ENCODE measurements at places on chromosomes 2 and 18.

DNA sequence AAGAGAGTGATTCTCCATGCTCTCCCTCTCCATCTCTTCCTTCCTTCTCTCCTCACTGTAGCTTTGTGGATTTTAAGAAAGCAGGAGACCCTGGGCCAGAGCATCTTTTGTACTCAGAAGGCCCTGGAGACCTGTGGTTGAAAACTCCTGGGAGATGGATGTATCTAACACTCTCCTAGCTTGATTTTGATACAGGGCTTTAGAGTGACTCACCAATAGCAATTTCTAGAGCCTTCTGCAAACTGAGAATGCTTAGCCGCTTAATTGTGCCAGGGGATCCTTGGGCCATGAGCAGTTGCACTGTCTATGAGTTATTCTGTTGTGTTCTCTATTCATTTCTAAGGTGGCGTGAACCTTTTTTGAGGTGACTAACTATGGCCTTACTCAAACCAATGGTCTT, 17.7 kb downstream of the HOXD1 start:
- no peak overlapping the region for H3K4me3 ChIP-seq
- peaks cover 20% of the 10 kb centered on the region for H3K27me3 ChIP-seq
- no peaks in the 10 kb centered on the region for H3K4me1 ChIP-seq
- no peak overlapping the region for H3K27ac ChIP-seq
- H3K36me3 ChIP-seq = no peaks in the 10 kb centered on the region

- H3K4me3 ChIP-seq = no peak overlapping the region
- H3K4me1 ChIP-seq = no peaks in the 10 kb centered on the region
- H3K36me3 ChIP-seq = no peaks in the 10 kb centered on the region
- H3K27me3 ChIP-seq = no peaks in the 10 kb centered on the region
Measured at GRCh38 chr2:44392338-44392943, 30.7 kb downstream of the CAMKMT start.

GRCh38 chr18:48798334-48799245, 152.2 kb downstream of the SMAD7 start:
- H3K27me3 ChIP-seq = no peaks in the 10 kb centered on the region
- no peak overlapping the region for H3K4me3 ChIP-seq
- no peaks in the 10 kb centered on the region for H3K4me1 ChIP-seq
- DNase-seq = peak; percentile 32

DNA sequence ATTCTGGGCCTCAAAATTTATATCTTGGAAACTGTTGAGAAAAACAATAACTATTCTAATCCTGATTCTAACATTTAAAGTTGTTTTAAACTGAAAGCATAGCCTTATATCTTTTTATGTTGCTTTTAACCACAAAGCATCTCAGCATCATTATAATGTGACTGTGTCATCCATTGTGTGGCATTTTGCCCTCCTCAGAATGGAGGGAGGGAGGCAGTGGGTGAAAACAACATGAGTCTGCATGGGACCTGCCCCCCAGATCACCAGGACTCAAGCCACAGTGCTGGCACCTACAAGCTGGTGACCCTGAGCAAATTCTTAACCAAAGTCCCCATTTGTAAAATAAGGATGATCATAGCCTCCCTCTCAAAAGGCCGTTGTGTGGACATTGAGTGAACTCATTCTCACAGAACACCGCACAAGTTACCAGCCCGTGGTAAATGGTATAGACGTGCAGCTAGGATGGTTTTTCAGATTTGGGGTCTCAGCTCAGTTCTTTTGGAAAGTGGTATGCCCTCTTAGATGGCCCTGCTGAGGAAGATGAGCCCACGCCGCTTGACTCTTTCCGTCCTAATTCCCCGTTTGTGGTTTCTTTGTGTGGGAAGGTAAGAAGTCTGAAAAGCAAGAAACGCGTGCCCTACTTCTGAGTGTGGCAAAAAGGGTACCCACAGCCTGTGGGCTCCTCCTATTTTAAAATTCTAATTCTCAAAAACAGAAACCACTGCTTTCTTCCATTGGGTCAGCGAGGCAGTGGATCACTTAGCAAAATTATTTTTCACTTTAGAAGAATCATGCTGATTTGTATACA, 305.0 kb upstream of the ID2 start:
- H3K4me3 ChIP-seq = no peak overlapping the region
- DNase-seq = no peak

DNA sequence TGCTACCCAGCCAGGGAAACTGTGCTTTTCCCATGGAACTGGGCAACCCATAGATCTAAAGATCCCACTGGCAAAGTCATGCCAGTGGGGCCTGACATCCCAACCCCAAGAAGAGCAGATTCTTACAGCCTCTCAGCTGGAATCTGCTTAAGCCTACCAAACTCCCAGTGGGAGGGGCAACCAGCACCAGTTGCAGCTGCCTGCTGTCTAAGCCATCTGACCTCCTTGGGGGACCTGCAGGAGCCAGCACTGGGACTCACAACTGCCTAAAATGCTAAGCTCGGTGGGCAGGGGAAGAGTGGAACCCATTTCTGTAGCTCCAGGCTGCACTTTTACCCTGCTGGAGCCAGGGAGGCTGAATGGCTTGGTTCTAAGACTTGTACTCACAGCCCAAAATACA, 770.7 kb upstream of the SLC8A1 start:
- H3K27me3 ChIP-seq = no peaks in the 10 kb centered on the region
- no peaks in the 10 kb centered on the region for H3K36me3 ChIP-seq
- H3K4me3 ChIP-seq = no peak overlapping the region
- DNase-seq = no peak
- no peak overlapping the region for H3K27ac ChIP-seq
- H3K4me1 ChIP-seq = no peaks in the 10 kb centered on the region

GRCh38 chr2:42254186-42254895, 85.2 kb downstream of the EML4 start:
- H3K27me3 ChIP-seq = no peaks in the 10 kb centered on the region
- DNase-seq = no peak
- peaks cover 10% of the 10 kb centered on the region for H3K36me3 ChIP-seq
- H3K4me3 ChIP-seq = no peak overlapping the region
- H3K4me1 ChIP-seq = peaks cover 12% of the 10 kb centered on the region

- H3K27ac ChIP-seq = no peak overlapping the region
- no peak for DNase-seq
- no peaks in the 10 kb centered on the region for H3K27me3 ChIP-seq
- H3K36me3 ChIP-seq = no peaks in the 10 kb centered on the region
- no peak overlapping the region for H3K4me3 ChIP-seq
Measured at GRCh38 chr18:59810735-59811520, 88.9 kb upstream of the PMAIP1 start.

GRCh38 chr2:135219226-135219625, 167.1 kb downstream of the RAB3GAP1 start:
- H3K27ac ChIP-seq = no peak overlapping the region
- H3K36me3 ChIP-seq = peaks cover 5% of the 10 kb centered on the region
- no peak for DNase-seq
- no peak overlapping the region for H3K4me3 ChIP-seq
- H3K4me1 ChIP-seq = no peaks in the 10 kb centered on the region

DNA sequence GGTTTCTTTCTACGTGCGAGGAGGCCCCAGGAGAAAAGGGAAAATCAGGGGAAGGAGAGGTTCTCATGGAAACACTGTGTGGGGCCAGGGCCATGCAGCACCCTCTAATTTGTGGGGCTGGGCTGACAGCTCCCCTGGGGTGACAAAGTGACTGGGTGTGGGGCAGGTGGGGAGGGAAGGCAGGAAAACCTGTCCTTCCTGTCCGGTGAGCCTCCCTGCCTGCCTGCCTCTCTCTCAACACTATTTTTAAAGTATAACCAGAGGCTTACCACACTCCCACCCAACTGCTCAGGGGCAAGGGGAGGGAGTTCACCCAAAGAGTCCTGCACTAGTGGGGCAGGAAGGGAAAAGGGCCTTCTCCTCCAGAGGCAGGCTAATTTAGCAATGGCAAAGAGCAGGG, 10.5 kb upstream of the EPAS1 start:
- DNase-seq = no peak

DNA sequence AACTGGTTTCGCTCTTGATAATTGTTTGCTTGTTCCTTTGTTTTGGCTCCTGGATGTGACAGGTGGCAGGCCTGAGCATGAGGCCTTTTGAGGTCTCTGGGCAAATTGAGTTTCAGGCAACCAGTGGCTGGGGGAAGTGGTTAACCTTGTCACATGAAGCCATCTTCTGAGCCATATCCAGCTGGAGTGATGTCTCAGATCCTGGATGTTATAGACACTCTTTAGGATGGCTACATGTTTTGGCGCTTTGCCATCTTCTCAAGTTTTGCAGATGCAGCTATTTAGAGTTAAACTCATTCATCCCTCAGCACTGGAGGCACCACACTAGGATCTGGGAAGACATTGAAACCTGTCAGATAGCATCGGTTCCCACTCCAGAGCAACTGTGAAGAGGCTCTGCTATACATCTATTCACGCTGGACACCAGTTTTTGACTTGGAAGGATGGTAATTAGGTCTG, 25.3 kb upstream of the TACR1 start:
- H3K36me3 ChIP-seq = no peaks in the 10 kb centered on the region
- DNase-seq = no peak
- no peaks in the 10 kb centered on the region for H3K4me1 ChIP-seq
- H3K27me3 ChIP-seq = no peaks in the 10 kb centered on the region

GRCh38 chr2:46042207-46042637, 255.0 kb upstream of the EPAS1 start:
- H3K27me3 ChIP-seq = no peaks in the 10 kb centered on the region
- no peak for DNase-seq
- H3K36me3 ChIP-seq = no peaks in the 10 kb centered on the region

- H3K27ac ChIP-seq = no peak overlapping the region
- no peaks in the 10 kb centered on the region for H3K27me3 ChIP-seq
- no peaks in the 10 kb centered on the region for H3K36me3 ChIP-seq
- no peaks in the 10 kb centered on the region for H3K4me1 ChIP-seq
- DNase-seq = no peak
Measured at GRCh38 chr2:72603481-72603880, 222.4 kb downstream of the EXOC6B start.

- no peak overlapping the region for H3K4me3 ChIP-seq
- no peaks in the 10 kb centered on the region for H3K27me3 ChIP-seq
- DNase-seq = no peak
- H3K36me3 ChIP-seq = no peaks in the 10 kb centered on the region
- H3K4me1 ChIP-seq = peaks cover 5% of the 10 kb centered on the region
Measured at GRCh38 chr2:206958261-206958660, 18.9 kb downstream of the CPO start.

DNA sequence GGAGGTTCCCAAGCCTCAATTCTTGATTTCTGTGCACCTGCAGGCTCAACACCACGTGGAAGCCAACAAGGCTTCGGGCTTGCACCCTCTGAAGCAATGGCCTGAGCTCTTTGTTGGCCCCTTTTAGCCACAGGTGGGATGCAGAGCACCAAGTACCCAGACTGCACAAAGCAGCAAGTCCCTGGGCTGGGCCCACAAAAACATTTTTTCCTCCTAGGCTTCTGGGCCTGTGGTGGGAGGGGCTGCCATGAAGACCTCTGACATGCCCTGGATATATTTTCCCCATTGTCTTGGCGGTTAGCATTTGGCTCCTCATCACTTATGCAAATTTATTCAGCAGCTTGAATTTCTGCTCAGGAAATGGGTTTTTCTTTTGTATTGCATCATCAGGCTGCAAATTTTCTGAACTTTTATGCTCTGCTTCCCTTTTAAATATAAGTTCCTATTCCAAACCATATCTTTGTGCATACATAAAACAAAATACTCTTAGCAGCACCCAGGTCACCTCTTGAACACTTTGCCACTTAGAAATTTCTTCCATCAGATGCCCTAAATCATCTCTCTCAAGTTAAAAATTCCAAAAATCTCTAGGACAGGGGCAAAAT, 9.0 kb upstream of the MATN3 start:
- no peaks in the 10 kb centered on the region for H3K27me3 ChIP-seq
- H3K4me3 ChIP-seq = no peak overlapping the region
- no peak for DNase-seq
- no peak overlapping the region for H3K27ac ChIP-seq

- no peaks in the 10 kb centered on the region for H3K36me3 ChIP-seq
- H3K4me3 ChIP-seq = no peak overlapping the region
- no peaks in the 10 kb centered on the region for H3K27me3 ChIP-seq
Measured at GRCh38 chr2:29573612-29574011, 347.8 kb downstream of the ALK start.

- H3K4me3 ChIP-seq = no peak overlapping the region
- no peak for DNase-seq
- H3K36me3 ChIP-seq = no peaks in the 10 kb centered on the region
- H3K4me1 ChIP-seq = no peaks in the 10 kb centered on the region
Measured at GRCh38 chr2:40752796-40753195, 300.9 kb upstream of the SLC8A1 start.

DNA sequence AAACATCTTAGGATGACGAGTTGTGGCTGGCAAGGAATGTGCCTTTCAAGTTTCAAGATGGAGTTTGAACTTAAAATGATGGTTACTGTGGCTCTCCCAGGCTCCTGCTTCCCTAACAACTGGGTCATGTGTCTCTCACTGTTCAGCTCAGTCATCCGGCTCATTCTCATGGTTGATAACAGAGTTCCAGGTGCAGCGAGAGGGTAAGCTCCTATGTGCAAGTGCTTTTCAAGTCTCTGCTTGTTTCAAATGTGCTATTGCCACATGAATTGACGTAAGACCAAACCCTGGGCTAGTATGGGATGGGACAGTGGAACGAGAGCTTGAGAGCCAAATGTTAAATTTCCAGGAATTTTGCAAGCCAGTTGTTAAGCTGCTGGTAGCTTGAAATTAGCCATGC, 19.5 kb upstream of the PUM2 start:
- H3K36me3 ChIP-seq = no peaks in the 10 kb centered on the region
- H3K27ac ChIP-seq = peak overlapping the region; percentile 53
- peaks cover 17% of the 10 kb centered on the region for H3K4me1 ChIP-seq
- no peak for DNase-seq
- H3K27me3 ChIP-seq = no peaks in the 10 kb centered on the region

DNA sequence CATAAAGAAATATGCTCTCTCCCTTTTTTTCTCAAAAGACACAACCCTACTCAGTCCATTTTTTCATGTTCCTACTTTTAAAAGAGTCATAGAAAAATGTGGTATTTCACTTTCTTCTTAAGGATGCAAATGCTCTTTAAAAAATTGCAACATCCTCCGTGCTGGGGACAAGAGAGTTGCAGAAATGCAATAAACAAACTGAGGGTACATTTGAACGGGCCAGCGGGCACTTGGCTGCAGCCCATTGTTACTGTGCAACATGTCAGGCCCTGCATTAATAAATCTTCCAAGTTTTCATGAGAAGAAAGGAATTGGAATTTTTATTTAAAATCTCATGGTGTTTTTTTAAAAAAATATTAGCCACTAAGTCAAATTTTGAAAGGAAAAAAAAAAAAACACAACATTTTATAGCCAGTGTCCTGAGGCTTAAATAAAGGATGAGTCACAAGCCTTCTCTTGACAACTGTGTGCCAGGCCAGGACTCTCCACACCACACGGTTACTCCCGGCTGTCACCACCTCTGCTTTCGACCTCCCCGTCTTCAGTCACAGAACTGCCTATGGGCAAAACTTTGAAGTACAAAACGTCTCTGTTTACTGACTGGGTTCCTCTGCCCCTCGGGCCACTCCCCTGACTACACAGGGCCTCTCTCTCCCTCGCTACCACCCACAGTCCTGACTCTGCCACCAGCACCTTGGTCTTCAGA, 57.5 kb upstream of the MFF start:
- no peaks in the 10 kb centered on the region for H3K27me3 ChIP-seq
- no peak for DNase-seq
- no peak overlapping the region for H3K4me3 ChIP-seq
- no peaks in the 10 kb centered on the region for H3K4me1 ChIP-seq
- no peaks in the 10 kb centered on the region for H3K36me3 ChIP-seq

- DNase-seq = no peak
- H3K36me3 ChIP-seq = no peaks in the 10 kb centered on the region
- peaks cover 57% of the 10 kb centered on the region for H3K4me1 ChIP-seq
- no peak overlapping the region for H3K27ac ChIP-seq
- H3K4me3 ChIP-seq = no peak overlapping the region
Measured at GRCh38 chr2:109474319-109474825, 139.4 kb downstream of the SEPTIN10 start.

- H3K4me1 ChIP-seq = peaks cover 28% of the 10 kb centered on the region
- no peak overlapping the region for H3K4me3 ChIP-seq
- H3K36me3 ChIP-seq = no peaks in the 10 kb centered on the region
- H3K27me3 ChIP-seq = no peaks in the 10 kb centered on the region
Measured at GRCh38 chr2:171143670-171144062, 17.0 kb downstream of the TLK1 start.
